NB4 (cell line): ENCODE measurements at places on chromosomes 1 and 21.
A peak's percentile ranks its signal among the peaks of the same experiment; 100 is the strongest.

GRCh38 chr1:54052431-54052933, 522 bp downstream of the TMEM59 start:
- DNase-seq = peak; percentile 59

DNA sequence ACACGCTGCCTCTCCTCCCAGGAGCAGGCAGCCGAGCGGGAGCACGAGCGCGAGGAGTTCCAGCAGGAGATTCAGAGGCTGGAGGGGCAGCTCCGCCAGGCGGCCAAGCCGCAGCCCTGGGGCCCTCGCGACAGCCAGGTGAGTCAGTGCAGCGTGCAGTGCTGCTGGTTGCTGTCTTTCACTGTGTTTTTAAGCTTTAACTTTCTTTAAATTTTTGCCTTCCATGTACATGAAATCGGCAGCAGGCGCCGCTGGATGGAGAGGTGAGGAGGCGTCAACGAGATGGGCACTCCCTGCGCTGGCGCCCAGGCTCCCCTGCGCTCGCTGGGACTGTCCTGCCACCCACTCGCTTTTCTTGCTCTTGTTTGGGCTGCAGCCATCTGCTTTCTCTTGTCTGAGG, 60.7 kb upstream of the DIP2A start:
- DNase-seq = no peak

DNA sequence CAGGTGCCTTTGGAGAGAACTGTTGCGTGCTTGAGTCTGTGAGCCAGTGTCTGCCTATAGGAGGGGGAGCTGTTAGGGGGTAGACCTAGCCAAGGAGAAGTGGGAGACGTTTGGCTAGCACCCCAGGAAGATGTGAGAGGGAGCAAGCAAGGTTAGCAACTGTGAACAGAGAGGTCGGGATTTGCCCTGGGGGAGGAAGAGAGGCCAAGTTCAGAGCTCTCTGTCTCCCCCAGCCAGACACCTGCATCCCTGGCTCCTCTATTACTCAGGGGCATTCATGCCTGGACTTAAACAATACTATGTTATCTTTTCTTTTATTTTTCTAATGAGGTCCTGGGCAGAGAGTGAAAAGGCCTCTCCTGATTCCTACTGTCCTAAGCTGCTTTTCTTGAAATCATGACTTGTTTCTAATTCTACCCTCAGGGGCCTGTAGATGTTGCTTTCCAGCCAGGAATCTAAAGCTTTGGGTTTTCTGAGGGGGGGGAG, 2.4 kb downstream of the BTG2 start:
- DNase-seq = no peak

- no peak for DNase-seq
Measured at GRCh38 chr1:176694713-176695112, 231.7 kb downstream of the PAPPA2 start.

DNA sequence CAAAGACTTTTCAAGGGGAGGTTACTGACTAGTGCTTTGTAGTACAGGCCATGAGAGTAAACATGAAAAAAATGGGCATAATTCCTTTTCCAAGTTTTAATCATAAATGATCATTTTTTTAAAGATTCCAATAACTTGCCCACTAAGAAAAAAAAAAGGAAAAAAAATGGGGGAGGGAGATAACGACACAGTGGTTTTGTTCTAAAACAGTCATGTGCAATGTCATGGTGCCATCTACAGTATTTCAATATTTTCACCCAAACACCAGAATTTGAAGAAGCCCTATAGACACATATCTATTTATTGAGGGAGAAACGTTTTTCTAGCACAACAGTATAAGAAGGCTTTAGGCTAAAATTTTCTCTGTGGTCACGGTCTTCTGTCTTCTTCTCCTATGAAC, 250.2 kb downstream of the LTN1 start:
- DNase-seq = no peak

- DNase-seq = peak; percentile 65
Measured at GRCh38 chr1:112674986-112675727, 698 bp downstream of the MOV10 start.

DNA sequence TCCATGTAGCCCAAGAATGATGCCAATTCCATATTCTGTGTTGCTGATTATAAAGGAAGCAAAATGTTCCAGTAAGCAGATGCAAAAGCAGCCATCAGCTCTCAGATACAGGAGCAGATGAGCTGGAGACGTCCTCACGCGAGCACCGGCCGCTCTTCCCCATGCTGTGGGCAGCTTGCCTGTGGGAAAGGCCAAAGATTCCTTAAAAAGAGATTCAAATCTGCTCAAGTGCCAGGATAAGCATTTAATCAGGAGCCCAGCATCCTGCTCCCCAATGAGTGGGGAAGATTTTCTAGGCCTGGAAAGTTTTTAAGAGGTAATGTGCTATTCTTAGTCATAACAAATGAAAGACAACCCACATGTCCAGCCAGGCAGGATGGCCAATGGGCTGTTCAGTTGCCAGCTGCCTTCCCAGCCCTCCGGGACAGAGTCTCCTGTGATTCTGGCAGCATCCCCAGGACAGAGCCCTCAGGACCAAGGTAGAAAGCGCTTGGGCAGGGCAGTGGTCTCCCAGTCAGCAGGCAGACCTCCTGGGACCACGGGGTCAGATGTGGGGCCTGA, 108.2 kb upstream of the TMPRSS2 start:
- DNase-seq = no peak

GRCh38 chr21:14740692-14741091, 194.6 kb upstream of the SAMSN1 start:
- DNase-seq = no peak

DNA sequence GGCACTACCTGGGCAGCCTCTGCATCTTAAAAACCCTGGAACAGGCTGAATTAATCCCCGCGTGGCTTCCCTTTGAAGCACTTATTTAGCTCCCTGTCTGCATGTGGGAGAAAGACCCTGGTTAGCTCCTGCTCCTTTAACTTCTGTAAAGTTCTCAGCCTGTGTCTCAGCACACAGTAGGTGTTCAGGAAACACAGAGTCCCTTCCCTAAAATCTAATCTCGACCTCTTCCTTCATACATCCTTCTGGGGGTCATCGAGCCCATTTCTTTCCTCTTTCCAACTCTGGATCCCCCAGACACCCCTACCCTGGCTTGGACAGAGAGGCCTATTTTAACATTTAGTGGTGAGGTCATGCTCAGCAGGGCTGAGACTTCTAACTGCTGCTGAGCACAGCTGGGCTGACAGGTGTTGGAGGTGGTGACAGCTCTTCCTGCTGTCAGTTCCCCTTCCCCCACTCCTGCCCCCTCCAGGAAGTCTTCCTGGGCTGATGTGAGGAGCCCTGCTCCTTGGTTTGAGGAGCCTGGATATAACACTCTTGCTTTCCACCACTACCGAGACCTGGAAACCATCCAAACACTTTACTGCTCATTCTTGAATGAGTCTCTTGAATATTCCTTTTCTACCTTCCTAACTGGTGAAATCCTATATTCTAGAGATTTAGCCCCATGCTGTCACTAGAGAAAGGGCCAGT, 5.3 kb downstream of the E2F2 start:
- no peak for DNase-seq

- no peak for DNase-seq
Measured at GRCh38 chr1:109768335-109768650, 4.6 kb upstream of the EPS8L3 start.

- no peak for DNase-seq
Measured at GRCh38 chr21:31211836-31212235, 132.2 kb downstream of the TIAM1 start.

- DNase-seq = no peak
Measured at GRCh38 chr1:10186331-10187025, 23.9 kb upstream of the KIF1B start.

DNA sequence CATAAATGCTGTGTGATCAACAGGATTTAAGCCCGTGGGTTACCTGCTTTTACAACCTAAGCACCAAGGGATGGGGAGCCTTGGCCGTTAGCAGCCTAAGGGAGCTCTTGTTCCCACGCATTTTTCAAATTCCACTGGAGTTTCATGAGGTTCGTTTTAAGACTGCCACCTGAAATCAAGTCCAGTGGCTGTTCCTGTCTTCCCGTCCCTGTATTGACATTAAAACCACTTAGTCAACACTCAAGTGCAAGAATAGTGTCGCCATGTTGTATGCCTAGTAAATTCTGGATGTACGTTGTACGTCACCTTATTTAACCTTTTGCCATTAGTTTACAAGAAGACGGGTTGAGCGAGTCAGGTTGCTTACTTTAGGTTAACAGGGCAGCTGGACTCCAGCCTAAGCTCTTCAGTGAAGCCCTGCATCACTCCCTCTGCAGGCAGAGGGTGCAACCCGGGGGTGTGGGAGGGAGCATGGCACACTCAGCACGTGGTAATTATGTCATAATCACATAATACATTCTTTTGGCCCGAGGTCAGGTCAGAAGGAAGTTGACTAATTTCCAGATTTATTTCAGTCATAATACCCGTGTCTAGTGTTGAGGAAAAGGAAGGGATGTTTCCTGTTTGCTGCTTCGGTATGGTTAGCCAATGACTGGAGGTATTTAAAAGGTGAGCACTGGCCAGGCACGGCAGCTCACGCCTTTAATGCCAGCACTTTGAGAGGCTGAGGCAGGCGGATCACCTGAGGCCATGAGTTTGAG, 42.5 kb downstream of the CNST start:
- DNase-seq = peak; percentile 87

DNA sequence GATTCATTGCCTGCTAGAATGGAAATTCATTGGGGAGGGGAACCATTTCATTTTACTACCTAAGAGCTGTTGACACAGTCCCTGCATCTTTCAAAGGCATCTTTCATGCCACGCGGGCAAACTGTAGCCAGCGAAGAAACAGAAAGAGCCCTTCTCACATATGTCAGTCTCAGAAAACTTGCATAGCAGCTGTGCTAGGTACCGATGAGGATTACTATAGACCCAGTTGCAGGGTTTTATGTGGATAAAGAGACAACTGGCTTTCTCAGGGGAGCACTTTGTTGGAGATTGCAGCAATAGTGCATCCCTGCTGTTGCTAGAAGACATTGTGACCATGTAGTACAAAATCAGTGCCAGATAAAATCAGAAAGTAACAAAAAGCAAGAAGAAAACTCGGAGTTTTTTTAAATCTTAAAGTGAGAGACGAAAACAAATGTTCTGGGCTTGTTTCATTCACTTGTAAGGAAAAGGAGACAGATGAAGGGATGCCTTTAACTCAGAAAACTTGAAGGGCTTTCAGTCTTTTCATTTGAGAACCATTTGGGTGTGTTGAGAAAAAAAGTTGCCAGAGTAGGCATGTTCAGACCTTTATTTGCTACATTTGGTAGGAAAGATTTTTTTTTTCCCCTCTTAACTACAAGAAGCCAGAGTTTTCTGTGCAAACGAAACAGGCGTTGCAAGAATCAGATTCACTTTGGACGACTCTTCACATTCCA, 804.1 kb downstream of the USP25 start:
- no peak for DNase-seq

DNA sequence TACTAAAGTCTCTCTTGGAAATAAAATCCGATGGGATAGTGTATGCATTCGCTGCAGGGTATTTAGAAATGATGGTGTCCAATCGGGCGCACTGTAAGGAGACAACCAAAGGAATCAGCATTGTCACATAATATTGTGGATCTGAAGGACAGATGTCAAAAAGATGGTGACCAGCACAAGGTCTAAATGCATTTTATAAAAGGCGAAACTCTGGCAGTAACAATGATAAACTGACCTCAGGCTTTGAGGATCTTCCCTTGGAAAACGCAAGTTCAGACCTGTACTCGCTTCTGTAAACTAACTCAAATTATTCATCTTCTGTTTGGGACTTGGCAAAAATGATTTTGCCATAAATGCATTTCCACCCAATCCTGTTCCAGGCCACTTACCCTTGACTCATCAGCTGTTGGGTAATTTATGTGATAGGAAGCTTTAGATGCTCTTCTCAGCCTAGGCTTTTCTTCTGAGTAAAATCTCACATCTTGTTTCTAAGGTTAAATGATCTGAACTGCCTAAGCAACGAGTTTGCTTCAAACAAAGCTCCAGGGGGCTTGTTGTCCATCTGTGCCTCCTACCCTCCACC, 33.8 kb downstream of the STPG1 start:
- no peak for DNase-seq

DNA sequence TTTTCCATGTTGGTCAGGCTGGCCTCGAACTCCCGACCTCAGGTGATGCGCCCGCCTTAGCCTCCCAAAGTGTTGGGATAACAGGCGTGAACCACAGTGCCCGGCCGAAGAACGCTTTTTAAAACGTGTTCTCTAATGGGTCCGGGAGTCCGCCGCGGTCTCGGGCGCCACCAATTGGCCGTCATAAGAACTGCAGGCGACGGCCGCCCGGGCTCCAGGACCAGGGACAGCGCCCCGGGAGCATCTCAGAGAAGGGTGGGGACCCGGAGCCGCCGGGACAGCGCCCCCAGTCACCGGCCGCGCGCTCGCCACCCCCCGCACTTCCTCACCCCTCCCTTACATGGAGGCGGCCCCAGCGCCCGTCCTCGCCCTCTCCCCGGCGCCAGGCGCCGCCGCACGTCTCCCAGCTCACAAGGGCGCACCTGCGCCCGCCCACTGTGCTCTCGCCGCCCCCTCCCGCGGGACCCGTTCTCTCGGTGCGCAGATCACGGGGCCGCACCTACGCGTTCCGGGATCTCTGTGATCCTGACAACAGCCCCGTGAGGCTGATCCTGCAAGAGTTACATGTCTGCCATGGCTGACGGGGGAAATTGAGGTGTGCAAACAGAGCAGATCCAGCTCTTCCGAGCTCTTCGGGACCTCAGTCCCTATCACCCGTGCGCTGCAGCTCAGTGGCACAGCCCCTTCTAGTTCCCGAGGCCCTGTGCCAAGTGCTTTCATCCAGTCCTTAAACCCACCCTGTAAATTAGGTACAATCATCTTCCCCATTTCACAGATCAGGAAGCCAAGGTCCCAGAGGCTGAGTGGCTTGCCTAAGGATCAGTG, 9.8 kb downstream of the RAP1GAP start:
- DNase-seq = peak; percentile 80

DNA sequence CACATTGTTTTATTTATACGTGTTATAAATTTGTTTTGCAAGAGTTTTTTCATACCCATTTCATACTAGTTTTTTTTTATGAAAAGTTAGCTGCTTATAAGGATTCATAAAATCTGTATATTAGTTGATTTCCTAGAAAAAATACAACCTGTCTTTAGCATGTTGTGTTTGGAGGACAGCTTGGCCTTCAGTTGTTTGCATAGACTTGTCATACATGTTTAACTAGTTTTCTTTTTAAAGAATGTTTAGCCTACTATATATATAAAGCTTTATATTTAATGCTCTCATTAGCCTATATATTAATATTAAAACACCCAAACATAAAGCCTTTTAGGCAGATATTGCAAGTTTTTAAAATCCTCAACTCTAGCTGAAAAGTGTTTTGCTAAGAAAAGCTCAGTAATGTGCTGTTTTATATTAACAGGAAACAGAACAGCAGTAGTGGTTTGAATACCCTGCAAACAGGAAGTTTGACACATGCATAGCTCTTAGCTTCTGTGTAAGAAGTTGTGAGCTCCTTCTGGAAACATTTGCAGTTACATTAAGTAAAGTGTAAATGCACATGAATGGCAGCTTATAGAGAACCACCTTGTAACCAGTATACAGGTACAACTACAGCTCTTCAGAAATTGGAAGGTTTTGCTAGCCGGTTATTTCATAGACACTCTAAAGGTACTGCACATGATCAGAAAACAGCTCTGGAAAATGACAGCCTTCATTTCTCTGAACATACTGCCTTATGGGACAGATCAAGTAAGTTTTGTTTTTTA, at the start of gene PRKACB:
Gene PRKACB (plus strand): TSS at position 476 of the 770 bp plus-strand sequence. CDS start 91 bp downstream, at position 567.
- DNase-seq = peak; percentile 81
